Activated T-helper 1 cell treated with anti-CD3 and anti-CD28 coated beads, Interleukin-12 subunit alpha, Interleukin-12 subunit beta, Interleukin-2, Interleukin-4 antibody, amounts not matched to agents 30 ng/mL and 10 ng/mL and 1 ng/mL, durations not matched to agents 14 hours and 24 hours and 36 hours (primary cell): ENCODE measurements at places on chromosomes 11 and 22. TPM values are rescaled to one million over a fixed set of nuclear protein-coding genes. Genes with fewer than 3 reads are reported as not detected.

DNA sequence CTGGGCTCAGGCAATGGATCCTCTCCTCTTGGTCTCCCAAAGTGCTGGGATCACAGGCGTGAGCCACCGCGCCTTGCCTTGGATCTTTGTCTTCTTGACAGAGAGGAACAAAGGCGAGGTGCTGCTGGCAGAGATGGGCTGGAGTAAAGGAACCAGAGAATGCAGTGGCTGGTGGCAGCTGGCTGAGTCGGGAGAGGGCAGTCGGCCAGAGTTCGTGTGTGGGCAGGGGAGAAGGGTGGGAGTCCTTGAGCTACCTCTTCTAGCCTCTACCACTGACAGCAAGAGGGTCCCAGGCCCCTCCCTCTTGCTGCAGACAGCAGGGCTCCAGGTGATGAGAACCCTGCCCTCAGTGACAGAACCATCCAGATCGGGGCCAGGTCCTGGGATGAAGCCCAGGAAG is 86.2 kb upstream of the LINC01488 start:
- H3K4me3 ChIP-seq, result no peak overlapping the region
- H3K27ac ChIP-seq, result no peak overlapping the region
- H3K36me3 ChIP-seq, result no peaks in the 10 kb centered on the region
- DNase-seq, result no peak

The TRIM6 gene
- total RNA-seq, result 0.34 and 0.54 TPM in 2 replicates

DNA sequence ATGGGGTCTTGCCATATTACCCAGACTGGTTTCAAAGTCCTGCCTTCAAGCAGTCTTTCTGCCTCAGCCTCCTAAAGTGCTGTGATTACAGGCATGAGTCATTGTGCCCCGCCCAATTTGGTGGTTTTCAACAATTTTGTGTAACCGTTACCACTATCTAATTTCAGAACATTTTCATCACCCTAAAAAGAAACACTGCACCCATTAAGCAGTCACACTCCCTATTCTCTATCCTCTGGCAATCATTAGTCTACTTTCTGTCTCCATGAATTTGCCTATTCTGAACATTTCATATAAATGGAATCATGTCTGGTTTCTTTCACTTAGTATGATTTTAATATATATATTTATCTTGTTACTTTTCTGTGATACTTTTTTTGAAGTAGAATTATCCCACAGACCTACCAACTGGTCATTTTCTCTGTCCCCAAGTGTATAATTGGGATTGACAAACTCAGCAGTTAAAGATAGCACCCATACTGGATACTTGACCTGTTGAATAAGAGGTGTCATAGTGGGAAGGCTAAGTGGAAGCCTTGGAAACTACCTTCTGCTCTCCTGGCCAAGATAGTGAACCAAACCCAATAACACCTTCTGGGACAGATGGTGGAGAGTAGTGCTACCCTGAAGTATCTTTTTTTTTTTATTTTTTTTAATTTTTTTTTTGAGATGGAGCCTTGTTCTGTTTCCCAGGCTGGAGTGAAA is 64.8 kb downstream of the STIM1 start:
- H3K27ac ChIP-seq, result peak overlapping the region; percentile 43
- H3K36me3 ChIP-seq, result peaks cover 11% of the 10 kb centered on the region
- no peak overlapping the region for H3K4me3 ChIP-seq
- H3K4me1 ChIP-seq, result peaks cover 55% of the 10 kb centered on the region

The SUSD2 gene
- total RNA-seq, result 0.73 and 0.83 TPM in 2 replicates

GRCh38 chr11:18111005-18111404 is 5.1 kb upstream of the SAAL1 start:
- DNase-seq, result no peak
- H3K27me3 ChIP-seq, result peaks cover 29% of the 10 kb centered on the region
- H3K4me3 ChIP-seq, result no peak overlapping the region
- no peaks in the 10 kb centered on the region for H3K36me3 ChIP-seq
- H3K27ac ChIP-seq, result no peak overlapping the region

DNA sequence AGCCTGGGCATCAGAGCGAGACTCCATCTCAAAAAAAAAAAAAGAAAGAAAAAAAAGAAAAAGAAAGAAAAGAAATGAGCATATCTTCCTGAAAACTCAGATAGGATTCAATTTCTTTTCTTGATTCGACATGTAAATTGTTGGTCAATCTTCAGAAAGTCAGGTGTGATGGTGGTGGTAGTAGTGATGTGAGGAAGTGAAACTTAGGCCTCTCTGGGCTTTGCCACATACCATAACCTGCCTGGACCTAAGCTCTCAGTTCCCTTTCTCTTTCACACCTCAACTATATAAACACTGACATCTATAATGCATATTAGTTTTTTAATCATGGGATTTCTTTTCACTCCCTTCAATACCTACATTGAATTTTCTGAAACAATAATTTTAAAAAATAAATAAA is 98.0 kb upstream of the TBCEL start:
- H3K36me3 ChIP-seq, result no peaks in the 10 kb centered on the region
- H3K27ac ChIP-seq, result no peak overlapping the region

GRCh38 chr11:93525601-93526345 is 17.4 kb downstream of the SMCO4 start:
- H3K4me1 ChIP-seq, result peaks cover 91% of the 10 kb centered on the region
- no peaks in the 10 kb centered on the region for H3K27me3 ChIP-seq
- DNase-seq, result no peak
- peak overlapping the region; percentile 64 for H3K27ac ChIP-seq
- peaks cover 9% of the 10 kb centered on the region for H3K36me3 ChIP-seq

GRCh38 chr22:49657275-49657973 is 170.2 kb downstream of the BRD1 start:
- peak overlapping the region; percentile 95 for H3K4me3 ChIP-seq
- H3K27me3 ChIP-seq, result no peaks in the 10 kb centered on the region
- H3K27ac ChIP-seq, result peak overlapping the region; percentile 91

DNA sequence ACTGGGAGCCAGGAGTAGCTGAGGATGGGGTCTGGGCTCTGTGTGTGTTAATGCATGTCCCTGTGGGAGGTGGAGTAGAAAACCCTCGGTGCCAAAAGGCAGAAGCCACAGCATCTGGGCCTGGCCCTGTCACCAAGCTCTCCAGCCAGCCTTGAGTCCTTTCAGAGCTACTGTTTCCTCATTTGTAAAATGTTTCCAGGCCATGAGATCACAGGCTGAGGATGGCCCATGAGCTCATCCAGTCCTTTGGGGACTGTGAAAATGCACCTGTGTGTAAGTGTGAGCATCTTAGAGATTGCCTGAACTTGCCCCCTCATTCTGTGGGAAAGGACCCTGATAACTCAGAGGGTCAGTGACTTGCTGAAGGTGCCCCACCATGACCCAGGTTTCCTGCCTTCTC is 9.1 kb downstream of the ANKK1 start:
- H3K36me3 ChIP-seq, result no peaks in the 10 kb centered on the region
- H3K27ac ChIP-seq, result no peak overlapping the region
- H3K4me3 ChIP-seq, result no peak overlapping the region

DNA sequence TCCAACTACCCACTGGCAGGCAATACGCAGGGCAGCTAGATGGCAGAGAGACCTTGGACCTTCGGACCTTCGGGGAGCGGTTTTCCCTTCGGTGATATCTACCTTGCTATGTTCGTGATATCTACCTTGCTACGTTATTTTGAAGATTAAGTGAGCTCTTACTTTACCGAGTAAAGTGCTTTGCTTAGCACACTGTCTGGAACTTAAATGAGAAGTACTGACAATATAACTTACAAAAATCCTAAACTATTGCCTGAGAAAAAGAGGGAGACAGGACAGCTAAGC is 1.0 kb upstream of the PRDM10 start:
- peaks cover 3% of the 10 kb centered on the region for H3K36me3 ChIP-seq
- H3K27me3 ChIP-seq, result peaks cover 10% of the 10 kb centered on the region
- peak overlapping the region; percentile 91 for H3K4me3 ChIP-seq
- H3K27ac ChIP-seq, result peak overlapping the region; percentile 97

GRCh38 chr11:65468874-65469333 is 29.9 kb upstream of the MALAT1 start:
- H3K4me1 ChIP-seq, result peaks cover 25% of the 10 kb centered on the region
- H3K36me3 ChIP-seq, result no peaks in the 10 kb centered on the region
- H3K27me3 ChIP-seq, result no peaks in the 10 kb centered on the region

- no peaks in the 10 kb centered on the region for H3K27me3 ChIP-seq
- peaks cover 26% of the 10 kb centered on the region for H3K36me3 ChIP-seq
- no peaks in the 10 kb centered on the region for H3K4me1 ChIP-seq
These were observed 7.0 kb upstream of the CHADL start for GRCh38 chr22:41247703-41248102.
